Activated CD8-positive, alpha-beta memory T cell treated with anti-CD3 and anti-CD28 coated beads for 1 hour (primary cell): ENCODE measurements at places on chromosomes 12 and 14.

GRCh38 chr12:100216337-100216736 lies 15.7 kb downstream of the ACTR6 start:
- DNase-seq: no peak

DNA sequence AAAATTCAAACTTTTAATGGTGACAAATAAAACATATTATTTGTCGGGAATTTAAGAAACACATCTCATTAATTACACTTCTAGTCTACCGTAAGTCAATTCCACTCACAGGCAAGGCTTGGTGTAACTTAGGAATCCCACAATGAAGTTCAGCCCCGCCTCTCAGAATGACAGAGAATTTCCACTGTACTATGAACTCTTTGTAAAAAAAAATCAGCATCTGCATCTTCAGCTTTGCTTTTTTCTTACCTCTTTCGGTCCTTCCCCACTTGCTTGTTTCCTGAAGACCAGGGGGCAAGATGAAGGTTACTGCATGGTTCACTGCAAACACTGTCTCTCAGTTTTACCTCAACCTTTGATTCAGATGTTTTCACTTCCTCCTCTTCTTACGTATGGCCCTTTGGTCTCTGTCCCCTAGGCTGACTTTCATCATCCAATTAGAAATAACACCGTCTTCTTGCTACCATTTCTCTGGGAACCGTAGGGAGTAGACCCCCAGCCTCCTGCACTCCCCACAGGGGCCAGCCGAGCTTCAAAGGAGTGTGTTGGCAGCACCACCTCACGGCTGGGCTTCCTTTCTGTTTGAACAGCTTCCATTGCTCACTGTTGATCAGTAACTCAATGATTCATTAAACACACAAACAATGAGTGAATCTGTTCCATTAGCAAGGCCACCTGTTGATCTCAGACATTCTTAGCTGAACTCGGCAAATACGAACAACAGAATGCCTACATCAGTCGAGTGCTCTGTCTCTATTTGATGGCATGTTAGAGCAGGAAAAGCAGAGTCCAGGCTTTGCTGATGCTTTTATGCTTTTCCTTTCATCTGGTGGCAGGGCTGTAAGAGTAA lies 343.0 kb downstream of the BMP4 start:
- no peak for DNase-seq

GRCh38 chr14:65824285-65824977 lies 411.9 kb downstream of the FUT8 start:
- DNase-seq: no peak

GRCh38 chr12:120252071-120252906 lies 13.2 kb downstream of the PXN start:
- peak; percentile 60 for DNase-seq

DNA sequence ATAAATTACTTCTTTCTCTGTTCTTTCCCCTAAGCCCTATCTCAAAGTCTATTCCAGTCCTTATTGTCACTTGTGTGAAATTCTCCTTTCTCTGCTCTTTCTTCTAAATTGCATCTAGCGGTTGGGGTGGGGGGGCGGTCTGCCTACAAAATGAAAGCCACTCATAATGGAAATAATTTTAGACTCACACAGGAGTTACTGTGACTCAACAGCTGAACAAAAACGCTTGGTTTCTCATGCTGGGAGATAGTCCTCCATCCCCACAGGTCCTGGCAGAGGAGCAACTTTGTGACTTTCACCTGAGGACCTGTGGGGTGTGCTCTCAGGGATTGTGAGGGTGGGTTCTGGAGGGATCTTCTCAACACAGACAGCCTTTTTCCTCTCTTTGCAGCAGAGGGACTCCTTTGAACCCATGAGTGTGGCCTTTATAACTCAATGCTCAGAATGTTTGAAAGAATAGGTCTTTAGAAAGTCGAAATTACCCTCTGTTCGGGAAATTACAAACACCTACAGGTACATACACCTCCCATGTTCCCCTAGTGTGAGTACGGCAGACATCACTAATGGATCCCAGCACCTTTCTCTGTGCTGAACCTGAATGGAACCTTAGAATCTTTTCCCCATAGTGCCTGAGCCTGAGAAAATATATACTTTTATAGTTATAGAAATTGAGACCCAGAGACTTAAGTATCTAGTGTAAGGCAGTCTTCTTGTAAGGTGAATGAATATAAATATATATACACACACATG lies 109.7 kb downstream of the CHST11 start:
- DNase-seq: no peak

DNA sequence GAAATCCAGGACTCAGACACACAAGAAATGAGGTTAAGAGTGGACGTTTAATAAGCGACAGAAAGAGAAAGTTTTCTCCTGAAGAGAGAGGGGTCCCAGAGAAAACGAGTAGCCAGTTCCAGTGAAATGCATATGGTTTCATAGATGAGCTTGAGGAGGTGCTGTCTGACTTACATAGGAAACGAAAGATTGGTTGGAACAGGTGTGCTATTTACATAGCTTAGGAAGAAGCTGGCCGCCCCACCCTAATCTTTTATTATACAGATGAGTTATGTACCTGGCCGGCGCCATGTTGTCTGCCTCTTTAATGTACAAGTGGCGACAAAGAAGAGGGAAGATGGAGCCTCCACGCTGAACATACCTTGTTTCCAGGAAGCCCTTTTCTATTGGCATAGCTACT lies 223.0 kb downstream of the SLC6A15 start:
- no peak for DNase-seq

DNA sequence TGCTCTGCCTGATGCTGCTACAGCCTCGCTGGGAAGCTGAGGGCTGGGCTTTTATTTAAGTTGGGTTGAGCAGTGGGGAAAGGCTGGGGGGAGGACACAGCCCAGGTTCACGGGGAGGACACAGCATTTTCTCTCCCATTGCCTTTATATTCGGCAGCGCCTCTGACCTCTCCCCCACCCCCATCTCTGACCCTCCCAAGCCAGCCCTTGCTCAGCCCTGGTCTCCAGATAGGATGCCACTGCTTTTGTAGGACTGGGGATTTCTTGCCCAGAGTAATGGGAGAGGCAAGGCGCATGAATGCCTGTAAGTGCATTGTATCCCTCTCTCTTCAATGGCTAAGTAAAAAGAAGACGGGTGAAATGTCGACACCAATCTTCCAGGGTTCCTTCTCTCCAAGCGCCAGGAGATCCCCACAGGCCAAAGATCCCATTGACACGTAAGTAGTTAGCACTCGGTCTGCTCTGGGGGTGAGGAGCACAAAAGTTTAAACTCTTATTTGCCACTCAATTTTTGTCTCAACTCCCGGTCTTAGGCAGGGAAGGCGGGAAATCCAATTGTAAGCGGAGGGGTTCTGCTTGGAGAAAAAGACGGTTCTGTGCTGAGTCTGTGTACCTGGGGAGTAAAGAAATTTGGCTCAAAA lies 4.6 kb downstream of the HOXC4 start:
- DNase-seq: no peak

DNA sequence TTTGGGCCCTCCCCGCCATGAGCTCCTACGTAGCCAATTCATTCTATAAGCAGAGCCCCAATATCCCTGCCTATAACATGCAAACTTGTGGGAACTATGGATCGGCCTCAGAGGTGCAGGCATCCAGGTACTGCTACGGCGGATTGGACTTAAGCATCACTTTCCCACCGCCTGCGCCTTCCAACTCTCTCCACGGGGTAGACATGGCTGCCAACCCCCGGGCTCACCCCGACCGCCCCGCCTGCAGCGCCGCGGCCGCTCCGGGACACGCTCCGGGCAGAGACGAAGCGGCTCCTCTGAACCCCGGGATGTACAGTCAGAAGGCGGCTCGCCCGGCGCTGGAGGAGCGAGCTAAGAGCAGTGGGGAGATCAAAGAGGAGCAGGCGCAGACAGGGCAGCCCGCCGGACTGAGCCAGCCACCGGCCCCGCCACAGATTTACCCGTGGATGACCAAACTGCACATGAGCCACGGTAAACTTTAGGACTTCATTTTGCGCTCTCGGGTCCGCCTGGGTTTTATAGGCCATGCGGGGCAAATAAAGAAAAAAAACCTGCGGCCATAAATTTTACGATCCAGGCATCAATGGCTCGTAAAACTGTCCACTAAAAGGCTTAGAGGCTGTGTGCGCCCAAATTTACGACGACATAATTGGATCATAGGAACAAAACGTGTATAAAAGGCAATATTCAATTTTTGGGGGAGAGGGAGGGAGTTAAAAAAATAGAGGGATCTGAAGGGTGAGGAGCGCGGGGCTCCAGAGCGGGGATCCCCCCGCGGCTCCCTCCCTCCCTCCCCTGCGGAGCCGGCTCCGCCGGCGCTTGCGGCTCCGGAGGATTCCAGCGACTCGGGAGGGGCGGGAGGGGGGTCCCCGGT lies 493 bp downstream of the HOXC5 start:
- no peak for DNase-seq

- DNase-seq: no peak
Measured at GRCh38 chr12:124273630-124274029, 21.3 kb upstream of the RFLNA start.
